ENCODE measurements at places on chromosomes 5 and 9. TPM values are rescaled to one million over a fixed set of nuclear protein-coding genes. Genes with fewer than 3 reads are reported as not detected.
A peak's percentile ranks its signal among the peaks of the same experiment; 100 is the strongest.

- no peak for DNase-seq
Measured at GRCh38 chr9:123338710-123339665, 17.0 kb upstream of the CRB2 start.

DNA sequence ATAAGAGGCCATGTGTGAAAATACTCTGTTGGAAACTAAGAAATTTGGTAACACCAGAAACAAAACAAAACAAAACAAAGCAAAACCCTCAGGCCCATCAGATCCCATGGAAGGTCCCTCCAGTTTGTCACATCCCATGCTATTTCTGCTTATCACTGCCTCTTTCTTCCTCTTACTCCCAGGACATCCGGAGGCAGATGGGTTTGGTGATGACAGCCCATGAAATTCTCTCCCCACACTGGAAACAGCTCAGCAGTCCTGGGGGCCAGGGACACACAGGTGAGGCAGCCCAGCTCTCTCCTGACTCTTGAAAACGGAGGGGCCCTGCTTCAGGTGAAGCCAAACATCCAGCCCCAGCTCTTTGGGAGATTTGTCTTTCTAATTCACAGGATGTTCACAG is 63.2 kb downstream of the NRG2 start:
- no peak for DNase-seq

- no peak for DNase-seq
Measured at GRCh38 chr5:59125011-59125961, 542.4 kb downstream of the RAB3C start.

DNA sequence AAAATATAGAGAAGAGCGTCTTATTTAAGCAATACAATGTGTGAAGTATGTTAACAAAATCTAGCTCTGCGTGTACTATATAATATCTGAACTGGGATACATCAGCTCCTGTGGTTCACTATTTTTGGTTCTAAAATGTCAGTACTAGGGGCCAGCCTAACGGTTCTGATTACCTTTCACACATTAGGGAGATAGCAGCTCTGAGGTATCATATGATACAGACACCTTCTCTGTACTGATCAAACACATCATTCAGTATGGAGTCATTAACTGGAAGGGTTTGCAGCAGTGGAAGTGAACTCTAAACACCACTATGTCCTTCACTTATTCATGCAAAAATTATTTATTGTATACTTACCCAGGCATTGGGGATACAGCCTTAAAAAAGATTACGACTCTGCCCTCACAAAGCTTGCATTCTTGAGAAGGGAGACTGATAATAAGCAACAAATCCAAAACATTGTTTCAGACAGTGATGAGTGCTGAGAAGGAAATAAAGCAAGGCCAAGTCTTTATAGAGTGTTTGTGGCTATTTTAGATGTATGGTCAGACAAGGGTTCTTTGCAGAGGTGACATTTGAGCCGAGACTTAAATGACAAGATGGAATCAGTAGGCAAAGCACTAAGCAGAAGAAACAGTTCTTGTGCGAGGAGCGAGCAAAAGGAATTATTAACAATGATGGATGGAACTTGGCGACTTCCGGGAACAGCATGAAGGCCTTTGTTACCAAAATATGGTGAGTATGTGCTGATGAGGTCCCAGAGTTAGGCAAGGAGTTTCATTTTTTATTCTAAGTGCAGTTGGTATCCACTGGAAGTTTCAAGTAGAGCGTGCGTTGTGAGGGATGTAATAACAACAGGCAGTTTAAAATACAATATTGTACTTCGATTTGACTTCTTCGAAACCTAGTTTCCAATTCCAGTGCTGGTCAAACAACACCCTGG is 1.8 kb upstream of the LNPEP start:
- peak; percentile 22 for DNase-seq

Gene PCDHGA5
- 3.3 TPM for total RNA-seq

Gene CSF2
- not detected for total RNA-seq

GRCh38 chr9:99016681-99017387 is 73.1 kb downstream of the COL15A1 start:
- no peak for DNase-seq

DNA sequence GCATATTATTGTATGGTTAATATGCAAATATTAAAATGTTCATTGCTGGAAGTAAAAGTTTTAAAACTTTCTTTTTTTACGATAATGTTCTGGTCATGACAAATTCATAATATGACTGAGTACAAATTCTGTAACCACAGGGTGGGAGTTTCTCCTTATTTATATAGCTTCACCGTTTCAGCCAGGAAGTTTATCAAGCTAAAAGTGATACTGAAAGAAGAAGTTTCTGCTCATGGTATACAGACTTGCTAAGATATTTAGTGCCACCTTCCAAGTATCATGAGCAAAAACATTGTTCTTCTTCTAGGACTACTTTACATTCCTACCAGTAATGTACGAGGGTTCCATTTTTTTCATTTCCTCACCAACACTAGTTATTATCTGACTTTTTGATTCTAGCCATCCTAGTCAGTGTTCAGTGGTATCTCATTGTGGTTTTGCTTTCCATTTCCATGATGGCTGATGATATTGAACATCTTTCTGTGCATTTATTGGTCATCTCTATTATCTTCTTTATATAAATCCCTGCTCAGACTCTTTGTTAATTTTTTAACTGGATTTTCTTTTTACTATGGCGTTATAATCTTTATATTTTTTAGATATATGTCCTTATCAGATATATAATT is 94.2 kb upstream of the PRRC1 start:
- DNase-seq: no peak

Gene MCTP1
- 9.9 TPM for total RNA-seq

DNA sequence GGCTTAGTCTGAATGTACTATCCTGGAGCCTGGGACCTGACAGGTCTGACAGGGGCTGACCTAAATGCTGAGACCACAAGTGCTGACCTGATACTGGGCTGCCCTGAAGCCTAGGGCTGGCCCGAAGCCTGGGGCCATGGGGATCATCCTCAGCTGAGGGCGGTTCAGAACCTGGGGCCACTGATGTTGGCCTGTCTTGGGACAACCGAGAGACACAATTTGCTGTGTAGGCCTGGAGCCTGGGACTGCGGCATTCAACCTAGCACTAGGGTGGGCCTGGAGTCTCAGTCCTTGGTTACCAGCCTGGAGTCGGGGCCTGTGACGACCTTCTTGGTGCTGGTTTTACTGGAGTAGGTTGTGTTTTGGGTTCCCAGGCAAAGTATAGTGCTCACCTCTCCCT is 46.3 kb downstream of the SRFBP1 start:
- DNase-seq: no peak

GRCh38 chr5:105057001-105057436 is 1494.4 kb upstream of the NUDT12 start:
- DNase-seq: no peak

DNA sequence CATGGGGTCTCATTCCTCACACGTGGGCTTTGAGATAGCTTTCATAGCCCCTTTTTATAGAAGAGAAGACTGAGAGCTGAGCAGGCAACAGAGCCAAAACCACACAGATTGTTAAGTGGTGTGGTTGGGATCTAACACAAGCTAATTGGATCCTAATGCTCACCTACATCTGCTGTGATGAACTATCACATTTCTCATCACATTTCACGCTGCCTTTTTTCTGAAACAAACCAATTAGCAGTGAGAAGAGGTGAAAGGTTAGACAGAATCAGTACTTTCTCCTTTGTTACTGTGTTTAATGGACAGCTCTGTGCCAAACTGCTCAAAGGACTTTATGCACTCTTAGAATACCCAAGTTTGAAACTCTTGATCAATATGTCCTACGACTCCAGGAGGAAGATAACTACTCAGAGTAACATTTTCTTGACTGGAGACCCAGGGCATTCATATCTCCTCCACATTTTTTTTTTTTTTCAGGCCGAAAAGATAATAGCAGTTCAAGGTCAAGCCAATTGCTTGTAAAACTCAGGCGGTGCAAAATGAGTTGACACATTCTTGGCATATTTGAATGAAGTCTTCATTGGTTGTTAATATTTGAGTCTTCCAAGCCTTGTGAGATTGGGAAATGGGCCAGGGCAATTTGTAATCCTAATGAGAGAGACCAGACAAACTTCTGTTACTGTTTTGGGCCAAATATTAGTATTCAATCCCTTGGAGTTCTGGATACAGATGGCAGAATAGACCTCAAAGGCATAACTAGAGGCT is 138.4 kb downstream of the KCTD16 start:
- no peak for DNase-seq

Gene NAIF1
- 12.0 TPM for total RNA-seq

Gene LTC4S
- 26.0 TPM for total RNA-seq

DNA sequence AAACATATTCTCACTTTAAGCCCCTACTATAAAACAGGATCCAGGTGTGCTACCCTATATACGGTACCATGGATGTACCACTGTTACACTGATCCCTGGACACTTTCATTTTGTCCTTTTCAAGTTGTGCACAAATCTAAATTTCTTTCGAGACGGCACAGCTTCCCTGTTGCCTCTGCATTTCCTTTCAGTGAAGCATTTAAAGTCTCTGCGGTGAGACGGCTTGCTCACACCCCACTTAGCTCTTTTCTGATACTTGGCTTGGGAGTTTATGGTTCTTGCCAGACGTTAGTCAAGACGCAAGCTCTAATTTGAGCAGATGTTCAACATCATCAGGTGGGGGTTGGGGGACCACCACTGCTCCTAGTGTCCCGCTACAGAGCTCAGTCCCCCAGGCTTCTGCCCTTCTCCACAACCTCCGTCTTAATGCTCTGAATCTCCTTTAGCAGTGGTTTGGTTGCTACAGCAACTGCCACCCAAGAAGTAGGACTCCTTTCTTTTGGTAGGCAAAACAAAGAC is 15.8 kb downstream of the F2RL2 start:
- no peak for DNase-seq

Gene ANXA2R
- total RNA-seq: 2.8 TPM

GRCh38 chr9:130212543-130213297 is 40.5 kb downstream of the NCS1 start:
- DNase-seq: no peak

DNA sequence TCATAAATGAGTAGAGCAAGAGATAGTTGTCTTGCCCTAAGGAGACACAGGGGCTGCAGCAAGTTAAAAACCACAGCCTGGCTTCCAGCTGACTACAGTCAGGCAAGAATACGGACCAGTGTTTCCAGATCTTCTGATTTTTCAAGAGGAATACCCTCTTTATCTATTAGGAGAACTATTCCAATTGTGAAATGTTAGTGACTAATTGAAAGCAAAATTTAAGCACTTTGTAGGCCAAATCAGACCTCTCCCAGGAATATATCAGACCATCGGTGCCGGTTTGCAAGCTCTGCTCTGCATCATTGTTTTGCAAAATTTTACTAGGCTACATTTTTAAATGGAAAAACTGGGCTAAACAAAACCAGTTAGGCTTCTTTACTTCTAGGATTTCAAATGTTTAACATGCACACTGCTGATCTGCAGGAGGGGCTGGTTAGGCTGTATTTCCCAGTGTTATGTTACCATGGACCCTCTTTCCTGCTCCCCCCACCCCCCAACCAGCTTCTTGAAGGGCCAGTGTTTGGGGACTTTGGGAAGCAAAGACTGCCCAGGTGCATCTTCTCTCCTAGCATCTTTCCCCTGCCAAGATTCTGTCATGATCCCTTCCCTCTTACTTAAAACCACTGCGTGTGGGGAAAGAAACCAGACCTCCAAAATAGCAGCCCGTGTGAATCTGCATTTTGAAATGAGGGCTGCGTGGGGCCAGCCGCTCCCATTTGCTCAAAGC is 1.1 kb upstream of the ARSI start:
- no peak for DNase-seq

DNA sequence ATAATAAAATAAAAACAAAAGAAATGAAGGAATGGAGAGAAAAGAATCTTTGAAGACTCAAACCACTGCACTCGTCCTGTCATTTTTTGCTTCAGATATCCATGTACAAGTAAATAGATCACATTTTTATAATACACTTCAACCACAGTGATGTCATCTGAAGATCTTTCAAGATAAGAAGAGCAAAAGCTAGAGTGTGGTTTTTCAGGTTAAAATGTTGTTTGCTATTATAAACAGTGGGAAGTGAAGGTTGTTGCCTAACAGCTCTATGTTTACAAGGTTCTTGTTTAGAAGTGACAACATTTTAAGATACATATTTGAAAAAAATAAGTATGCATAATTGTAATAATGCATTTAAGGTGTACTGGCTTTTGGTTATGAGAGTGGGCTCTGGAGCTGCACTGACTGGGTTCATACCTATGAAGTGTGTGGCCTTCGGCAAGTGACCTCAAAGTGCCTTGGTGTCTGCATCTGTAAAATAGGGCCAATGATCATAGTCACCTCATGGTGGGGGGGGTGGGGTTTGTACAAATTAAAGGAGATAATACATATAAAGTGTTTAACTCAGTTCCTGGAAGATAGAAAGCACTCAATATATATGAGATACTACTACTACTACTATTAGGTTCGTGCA is 45.5 kb upstream of the IL7R start:
- no peak for DNase-seq

Gene KCNN2
- total RNA-seq: 0.17 TPM

Gene PCDHGA12
- total RNA-seq: 10.2 TPM

Gene ARHGEF39
- total RNA-seq: 6.4 TPM

- DNase-seq: no peak
Measured at GRCh38 chr9:128121924-128122808, 5.4 kb downstream of the PTGES2 start.

DNA sequence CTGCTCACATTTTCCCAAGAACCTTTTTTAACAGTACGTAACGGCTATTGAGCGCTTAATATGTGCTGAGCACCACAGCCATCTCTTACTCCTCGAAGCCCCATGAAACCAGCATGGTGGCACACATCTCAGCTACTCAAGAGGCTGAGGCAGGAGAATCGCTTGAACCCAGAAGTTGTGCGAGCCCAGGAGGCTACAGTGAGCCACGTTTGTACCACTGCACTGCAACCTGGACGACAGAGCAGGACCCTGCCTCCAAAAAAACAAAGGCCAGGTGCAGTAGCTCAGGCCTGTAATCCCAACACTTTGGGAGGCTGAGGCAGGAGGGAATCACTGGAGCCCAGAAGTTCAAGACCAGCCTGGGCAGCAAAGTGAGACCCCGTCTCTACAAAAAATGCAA is 28.2 kb downstream of the AQP7 start:
- no peak for DNase-seq

DNA sequence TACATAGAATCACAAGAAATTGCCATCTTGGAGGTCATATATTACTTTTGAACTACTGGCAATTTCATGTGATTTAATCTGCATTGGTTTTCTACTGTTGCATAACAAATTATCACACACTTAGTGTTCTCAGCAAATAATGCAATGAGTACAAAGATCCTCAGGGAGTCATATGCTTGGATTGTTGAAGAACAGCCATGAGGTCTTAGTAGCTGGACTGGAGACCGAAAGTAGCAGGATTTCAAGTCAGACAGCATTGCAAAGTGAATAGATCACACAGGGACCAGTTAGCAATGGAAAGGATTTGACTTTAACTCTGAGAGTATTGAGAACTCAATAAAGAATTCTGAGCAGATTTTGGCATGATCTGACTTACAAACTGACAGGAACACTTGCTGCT is 32.2 kb upstream of the FRMD3 start:
- no peak for DNase-seq

Measured in mucosa of gallbladder (tissue), 1 donor.